ENCODE measurements at places on chromosomes 2 and 18.

- no peak for DNase-seq
Observed at GRCh38 chr18:75321431-75321830, 106.1 kb downstream of the SMIM21 start.

GRCh38 chr2:236078297-236079255 is 89.6 kb downstream of the GBX2 start:
- DNase-seq: no peak

DNA sequence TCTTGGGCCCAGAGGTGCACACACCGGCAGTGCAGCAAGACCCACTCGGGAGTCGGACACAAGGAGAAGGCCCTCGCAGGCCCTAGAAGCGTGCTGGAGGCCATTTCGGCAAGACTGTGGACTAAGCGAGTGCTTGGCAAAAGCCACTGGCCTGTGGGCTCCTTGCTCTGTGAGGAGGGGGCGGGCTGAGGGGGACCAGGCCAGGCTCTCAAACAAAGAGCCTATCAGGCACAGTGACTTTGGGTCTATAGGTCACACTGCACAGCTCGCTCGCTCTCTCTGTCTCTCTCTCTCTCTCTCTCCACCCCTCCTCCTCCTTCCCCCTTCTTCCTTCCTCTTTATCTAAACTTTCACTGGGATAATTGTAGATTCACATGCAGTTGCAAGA is 23.6 kb upstream of the ZCCHC2 start:
- no peak for DNase-seq

GRCh38 chr2:187051350-187051749 is 202.4 kb upstream of the ZSWIM2 start:
- DNase-seq: no peak

DNA sequence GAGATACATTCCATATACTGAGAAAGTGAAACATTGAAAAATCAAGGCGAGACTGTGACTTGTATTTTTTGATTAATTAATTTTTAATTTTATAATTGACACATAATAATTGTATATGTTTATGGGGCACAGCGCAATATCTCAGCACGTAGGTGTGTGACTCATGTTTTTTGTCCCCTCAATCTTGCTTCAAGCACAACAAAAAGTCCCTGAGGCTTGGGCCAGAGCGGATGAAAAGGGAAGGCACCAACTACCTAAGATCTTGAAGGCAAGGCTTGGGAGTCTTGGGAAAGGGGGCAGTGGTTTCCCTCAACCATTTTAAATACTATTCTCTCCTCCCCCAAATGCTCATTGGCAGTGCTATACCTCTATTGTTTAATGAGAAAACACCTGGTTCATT is 9.9 kb downstream of the SGPP2 start:
- no peak for DNase-seq

DNA sequence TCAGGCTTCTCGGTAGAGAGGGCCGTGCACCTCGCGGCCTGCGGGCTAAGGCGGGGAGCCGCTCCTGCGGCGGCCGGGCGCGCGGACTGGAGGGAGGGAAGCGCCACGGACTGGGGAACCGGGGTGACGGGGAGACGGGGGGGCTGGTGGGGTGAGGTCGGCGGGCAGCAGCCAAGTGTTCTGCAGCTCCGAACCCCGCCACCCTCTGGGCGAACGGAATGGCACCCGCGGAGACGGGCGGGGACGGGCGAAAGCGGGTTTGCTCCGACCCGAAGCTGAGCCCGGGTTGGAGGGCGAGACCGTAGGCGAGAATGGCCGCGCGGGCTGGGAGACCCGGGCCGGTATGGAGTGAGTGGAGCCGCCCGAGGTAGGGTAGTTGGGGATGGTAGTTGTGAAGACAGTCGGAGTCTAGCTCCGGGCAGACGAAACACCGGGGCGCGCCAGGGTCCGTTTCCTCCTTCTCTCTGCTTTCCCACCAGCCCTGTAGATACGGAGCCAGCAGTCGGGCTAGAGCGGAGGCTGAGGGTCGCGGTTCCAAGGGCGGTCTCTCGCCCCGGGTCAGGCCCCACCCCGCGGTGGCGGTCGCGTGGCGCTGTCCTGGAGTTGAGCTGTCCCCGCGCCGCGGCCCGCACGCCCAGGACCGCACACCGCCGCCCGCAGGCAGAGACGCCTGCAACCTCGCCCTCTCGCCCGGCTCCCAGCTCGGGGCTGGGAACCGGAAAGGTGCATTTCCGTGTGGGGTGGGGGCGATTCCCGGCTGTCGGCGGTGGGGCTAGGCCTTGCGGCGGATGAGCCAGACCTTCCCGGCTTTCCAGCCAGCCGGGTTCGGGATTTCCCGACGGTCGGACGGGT is 160.3 kb upstream of the SIX2 start:
- DNase-seq: no peak

GRCh38 chr2:130316596-130316995 is 26.1 kb upstream of the IMP4 start:
- DNase-seq: no peak

DNA sequence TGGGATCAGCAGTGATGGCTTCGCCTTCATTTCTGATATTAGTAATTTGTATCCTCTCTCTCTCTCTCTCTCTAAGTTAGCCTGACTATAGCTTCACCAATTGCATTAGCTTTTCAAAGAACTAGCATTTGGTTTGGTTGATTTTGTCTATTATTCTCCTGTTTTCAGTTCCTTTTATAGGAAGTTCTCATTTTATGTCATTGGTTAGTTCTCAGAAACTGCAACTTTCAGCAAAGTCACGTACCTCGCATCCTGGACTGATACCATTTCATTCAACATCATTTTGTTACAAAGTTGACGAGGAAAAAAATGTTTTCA is 450.8 kb downstream of the EIPR1 start:
- no peak for DNase-seq

- no peak for DNase-seq
Observed at GRCh38 chr2:176597916-176598315, 328.7 kb downstream of the MTX2 start.

DNA sequence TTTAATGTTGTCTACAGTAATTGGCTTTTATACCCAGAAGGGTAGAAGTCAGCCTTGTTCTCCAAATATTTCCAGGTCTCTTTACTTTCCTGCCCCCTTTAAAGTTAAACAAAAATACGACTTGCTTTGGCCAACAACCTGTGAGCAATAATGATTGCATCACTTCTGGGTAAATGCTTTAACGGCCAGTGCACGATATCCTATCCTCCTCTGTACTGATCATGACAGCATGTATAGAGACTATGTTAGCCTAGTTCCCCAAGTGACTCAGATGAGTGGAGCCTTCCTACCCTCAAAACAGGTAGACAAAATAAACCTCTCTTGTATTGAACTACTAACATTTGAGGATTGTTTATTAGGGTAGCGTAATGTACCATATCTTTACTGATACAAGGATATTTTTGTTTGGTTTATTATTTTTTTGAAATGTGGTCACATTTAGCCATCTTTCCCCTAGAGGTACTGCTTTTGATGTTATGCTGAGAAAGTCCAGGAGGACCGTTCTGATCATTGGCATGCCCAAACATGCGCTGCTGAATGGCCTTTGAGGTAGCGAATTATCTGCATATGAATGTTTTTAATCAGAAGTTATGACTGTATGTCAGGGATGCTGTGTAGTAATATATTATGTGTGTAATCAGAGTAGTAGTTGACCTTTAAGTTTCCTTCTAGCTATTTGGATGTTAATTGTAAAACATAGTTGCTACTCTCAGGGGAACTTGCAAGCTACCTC is 262.6 kb upstream of the DCC start:
- no peak for DNase-seq

GRCh38 chr18:48569915-48570264 is 31.1 kb downstream of the CTIF start:
- DNase-seq: no peak

- no peak for DNase-seq
Observed at GRCh38 chr18:34943587-34943986, 97.6 kb upstream of the MAPRE2 start.

DNA sequence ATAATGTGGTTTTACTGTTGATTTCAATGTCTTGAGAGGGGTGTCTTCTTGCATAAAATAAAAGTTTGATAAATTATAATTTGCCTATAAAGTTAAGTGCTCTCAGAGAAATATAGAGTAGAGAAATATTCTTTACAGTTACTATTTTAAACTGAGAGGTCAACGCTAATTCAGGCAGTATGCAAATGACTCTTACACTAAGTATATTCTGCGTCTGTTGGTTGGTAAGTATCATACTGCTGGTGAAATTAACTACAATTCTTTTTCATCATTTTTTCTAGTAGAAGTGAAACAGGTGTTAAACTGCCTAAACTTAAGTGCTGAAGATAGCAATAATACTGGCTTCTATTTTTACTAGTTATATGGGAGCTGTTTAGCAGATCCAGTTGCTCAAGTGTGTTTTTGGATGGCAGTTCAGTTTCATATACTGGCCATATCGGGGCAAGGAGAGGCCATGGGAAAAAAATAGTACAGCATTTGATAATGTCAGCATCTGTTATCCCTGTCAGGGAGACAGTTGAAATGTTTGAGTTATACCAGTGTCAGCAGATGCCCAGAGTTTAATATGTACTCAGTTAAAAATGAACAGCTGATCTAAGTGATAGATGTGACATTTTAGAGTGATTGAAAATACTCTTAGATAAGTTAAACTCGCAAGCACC is 86.2 kb downstream of the MIB1 start:
- DNase-seq: no peak

DNA sequence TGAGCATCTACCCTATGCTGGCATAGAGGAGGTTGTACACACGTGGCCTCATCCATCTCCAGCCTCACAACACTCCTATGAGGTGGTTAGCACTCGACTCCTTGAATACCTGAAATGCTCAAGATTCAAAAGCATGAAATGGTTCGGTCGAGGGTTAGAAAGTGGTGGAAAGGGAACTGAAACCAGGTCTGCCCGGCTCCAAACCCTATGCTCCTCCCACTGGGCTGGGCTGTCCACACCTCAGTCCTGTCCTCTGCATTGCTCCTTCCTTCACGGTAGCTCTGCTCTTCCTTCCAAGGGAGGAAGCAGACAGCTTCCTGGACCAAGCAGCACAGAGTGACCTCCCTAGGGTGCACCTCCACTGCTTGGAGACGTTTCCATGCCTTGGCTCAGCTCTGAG is 565.2 kb upstream of the ID2 start:
- DNase-seq: no peak

DNA sequence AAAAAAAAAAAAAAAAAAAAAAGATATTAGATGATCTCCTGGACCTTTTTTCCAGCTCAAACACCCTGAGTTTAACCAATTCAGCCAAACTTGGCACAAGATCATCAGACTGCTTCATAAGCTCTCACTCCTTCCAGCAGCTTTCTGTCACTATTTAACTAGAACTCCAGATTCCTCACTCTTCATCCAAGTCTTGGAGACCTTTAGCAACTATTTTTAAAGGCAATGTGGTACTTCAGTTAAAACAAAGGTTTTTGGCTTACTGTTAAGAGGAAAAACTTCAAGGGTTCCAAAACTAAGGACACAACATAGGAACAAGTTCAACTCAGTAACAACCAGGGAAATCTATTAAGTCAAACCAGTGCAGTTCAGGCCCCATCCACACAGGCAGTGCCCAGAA is 23.2 kb downstream of the LAMA1 start:
- no peak for DNase-seq

DNA sequence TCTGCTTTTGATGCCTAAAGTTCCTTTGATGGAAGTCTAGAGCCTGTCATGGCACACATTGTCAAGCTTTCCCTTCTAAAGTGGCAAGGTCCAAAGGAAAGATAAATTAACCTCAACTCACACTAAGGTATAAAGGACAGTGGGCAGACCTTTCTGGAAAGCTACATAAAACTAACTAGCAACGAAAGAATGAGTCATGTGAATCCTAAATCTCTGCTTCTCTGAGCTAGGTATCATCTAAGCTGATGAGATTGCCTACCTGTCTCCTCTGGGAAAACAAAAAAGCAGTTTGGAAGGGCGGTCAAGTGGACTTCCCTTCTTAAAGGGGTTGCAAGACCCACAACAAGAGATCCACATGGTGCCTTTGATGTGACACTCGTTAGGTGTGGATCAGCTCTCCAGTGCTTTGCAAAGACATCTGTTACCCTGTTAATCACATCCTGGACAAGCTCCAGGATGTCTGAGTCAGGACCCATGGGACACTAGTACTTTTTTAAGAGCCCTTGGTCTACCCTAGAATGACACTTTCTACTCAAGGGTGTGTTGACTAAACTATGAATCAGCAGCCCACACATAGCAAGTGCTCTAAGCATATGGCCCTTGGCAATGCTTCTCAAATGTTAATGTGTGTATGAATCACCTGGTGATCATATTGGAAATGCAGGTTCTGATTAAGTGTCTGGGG is 173.5 kb downstream of the ALK start:
- no peak for DNase-seq

- no peak for DNase-seq
Observed at GRCh38 chr2:47225061-47225783, 70.1 kb upstream of the STPG4 start.

- no peak for DNase-seq
Observed at GRCh38 chr18:57754577-57755338, 48.4 kb downstream of the ATP8B1 start.

DNA sequence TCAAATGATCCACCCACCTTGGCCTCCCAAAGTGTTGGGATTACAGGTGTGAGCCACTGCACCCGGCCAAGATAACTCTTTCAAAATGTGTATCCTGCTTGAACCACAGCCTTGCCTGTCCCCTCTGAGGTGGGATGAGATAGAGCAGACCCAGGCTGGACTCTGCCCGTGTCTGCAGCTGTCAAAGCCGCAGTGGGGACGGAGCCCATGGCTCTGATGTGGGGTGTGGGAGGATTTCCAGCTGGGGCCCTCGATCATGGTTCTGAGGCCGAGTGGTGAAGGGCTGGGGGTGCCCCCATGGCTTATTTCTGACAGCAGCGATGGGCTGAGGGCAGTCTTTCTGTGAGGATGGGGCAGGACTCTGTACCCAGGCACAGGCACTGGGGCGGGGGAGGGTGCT is 104.5 kb downstream of the DGKD start:
- DNase-seq: no peak

GRCh38 chr18:28068207-28068606 is 108.7 kb downstream of the CDH2 start:
- DNase-seq: no peak

GRCh38 chr2:126115975-126116374 is 540.0 kb upstream of the GYPC start:
- no peak for DNase-seq

- no peak for DNase-seq
Observed at GRCh38 chr2:26519396-26520147, 41.6 kb upstream of the OTOF start.

DNA sequence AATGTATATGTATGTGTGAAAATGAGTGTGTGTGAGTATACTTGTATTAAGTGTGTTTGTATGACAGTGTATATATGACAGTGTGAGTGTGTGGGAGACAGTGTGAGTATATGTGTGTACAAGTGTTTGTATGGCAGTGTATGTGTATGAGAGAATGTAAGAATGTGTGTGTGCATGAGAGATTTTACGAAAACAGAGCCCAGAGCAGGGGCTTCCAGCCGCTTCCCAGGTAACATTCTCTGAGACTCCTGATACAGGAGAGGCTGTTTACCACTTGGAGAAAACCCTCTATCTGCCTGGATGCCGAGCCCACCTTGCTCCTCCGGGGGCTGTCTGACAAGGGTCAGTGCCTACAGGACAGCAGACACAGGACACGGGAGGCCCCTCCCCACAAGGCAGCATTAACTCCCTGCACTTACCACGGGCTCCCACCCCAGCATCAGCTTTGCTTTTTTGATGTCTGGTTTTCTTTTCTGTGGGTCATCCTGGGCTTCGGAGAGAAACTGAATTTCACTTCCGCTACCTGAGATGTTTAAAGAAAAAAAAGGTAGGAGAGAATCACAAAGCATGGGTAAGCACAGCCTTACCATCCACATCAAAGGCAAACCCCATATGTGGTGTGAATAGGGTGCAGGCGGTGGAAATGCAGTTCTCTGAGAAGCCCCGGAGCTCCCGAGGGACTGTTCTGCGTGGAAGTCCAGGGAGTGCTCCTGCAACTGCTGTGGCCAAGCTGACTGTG is 97.6 kb downstream of the UXS1 start:
- no peak for DNase-seq
